NAMALWA (cell line): ENCODE measurements at places on chromosomes 6 and 20.

DNA sequence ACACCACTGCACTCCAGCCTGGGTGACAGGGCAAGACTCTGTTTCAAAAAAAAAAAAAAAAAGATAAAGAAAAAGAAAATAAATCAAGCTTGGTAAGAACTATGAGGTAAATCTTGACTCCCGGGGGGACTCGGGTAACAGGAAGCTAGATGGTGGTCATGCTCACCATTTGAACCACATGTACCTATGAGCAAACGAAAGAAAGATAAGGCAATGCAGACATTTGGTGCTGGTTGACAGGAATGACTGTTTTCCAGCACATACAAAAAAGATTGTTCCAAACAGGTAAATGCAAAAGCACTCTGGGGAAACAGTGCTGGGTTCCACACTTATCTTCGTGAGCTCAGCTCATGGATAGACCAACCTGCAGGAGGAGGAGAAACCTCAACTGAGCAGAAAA, 22.8 kb upstream of the PTPN1 start:
- DNase-seq = no peak

GRCh38 chr6:147142684-147143245, 61.5 kb upstream of the STXBP5 start:
- no peak for DNase-seq

DNA sequence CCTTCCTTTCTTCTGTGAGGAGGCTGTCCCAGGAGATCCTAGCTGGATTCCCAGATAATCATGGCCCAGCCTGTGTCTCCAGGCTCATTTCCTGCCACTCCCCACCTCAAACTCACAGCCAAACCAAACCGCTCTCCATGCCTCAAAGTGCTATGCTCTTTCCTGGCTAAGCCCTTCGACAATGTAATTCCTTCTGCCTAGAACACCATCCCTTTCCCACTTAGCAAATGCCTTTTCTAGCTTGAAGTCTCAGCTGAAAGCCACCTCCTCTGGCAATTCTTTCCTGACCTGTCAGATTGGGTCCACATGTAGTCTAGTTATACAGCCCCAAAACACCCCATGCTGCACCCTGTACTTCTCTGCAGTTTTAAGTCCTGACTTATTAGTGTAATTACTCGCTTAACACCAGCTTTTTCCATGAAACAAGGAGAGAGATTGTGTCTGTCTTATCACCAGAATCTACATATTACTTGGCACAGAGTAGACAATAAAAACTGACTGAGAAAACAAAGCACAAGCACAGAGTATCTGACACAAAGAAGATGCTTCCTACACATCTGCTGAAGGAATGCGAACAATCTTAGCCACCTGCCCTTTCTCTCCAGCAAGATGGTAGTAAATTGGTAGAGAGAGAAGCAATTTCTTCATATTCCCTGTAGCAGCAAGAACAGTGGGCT, 5.4 kb downstream of the TRIM26 start:
- no peak for DNase-seq

DNA sequence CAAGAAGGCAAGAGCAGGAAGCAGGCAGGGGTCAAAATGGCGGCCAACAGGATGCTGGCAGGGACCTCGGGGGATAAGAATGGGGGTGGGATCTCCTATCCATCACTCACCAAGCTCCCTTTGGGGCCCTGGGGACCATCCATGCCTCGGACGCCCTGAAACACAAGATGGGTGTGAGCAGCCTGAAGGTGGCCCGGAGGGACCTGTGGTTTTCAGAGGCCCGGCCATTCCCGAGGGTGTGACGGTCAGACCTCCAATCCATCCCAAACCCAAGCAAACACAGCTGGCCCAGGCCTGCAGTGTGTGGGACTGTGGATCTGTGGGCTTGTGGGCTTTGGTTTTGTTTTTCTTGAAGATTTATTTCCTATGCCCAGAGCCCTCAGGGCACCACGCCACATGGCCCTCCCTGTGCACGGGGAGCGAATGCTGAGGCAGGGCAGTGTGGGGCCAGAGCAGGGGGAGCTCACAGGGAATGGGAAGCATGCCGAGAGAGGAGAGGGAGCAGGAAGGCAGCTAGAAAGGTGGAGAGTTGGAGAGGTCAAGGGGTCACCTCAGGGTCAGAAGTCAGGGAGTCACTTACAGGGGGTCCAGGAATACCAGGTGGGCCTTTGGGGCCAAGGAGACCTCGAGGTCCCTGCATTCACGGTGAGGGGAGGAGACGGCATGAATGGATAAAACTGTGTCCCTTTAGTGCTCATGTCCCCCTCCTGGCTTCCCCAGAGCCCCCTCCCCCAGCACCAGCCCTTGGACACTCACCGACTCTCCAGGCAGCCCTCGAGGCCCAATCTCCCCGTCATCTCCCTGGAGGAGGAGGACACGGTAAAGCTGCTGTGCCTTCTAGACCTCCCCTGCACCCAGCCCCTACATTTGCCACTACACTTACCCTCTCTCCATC, 14.5 kb downstream of the COL11A2 start:
- DNase-seq = no peak

- peak; percentile 72 for DNase-seq
These were observed 1.4 kb downstream of the AKIRIN2 start for GRCh38 chr6:87700397-87701343.

DNA sequence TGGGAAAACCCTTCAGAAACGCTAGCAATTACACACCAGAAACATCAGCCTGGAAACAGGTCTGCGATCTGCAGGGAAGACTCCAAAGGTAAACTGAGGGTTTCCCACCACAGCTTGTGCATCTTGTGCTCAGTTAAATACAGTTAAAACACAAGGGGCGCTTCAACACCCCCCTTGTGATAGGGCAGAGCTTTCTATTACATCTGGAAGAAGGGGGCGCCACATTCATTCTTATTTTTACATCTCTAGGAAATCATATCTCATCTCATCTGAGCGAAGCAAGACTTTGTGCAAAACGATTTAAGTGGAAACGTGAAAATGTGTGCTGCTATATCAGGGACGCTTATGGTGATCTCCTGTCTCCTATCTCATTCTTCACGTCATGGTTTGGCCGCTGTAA, 58.5 kb downstream of the PRND start:
- DNase-seq = peak; percentile 30

DNA sequence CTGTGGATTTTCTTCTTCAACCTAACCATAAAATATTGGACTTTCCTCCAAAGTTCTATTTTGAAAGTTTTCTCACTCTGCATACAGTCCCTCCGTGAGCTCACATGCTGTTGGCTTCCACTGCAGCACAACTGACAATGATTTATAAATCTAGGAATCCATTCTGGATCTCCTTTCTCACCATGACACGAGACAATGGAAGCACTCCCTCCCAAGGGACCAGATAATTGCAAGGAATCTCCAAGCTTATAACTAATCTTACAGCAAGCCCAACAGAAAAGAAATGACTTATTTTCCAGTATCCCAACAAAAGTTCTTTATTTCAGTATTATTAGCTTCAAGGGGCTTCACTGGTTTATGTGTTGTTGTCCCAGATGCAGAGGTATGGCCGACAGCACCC, 729.0 kb downstream of the RFPL4B start:
- DNase-seq = no peak

- no peak for DNase-seq
These were observed 166.1 kb downstream of the CD83 start for GRCh38 chr6:14283600-14284235.

- no peak for DNase-seq
These were observed 11.6 kb downstream of the SPACA1 start for GRCh38 chr6:88059191-88059590.

DNA sequence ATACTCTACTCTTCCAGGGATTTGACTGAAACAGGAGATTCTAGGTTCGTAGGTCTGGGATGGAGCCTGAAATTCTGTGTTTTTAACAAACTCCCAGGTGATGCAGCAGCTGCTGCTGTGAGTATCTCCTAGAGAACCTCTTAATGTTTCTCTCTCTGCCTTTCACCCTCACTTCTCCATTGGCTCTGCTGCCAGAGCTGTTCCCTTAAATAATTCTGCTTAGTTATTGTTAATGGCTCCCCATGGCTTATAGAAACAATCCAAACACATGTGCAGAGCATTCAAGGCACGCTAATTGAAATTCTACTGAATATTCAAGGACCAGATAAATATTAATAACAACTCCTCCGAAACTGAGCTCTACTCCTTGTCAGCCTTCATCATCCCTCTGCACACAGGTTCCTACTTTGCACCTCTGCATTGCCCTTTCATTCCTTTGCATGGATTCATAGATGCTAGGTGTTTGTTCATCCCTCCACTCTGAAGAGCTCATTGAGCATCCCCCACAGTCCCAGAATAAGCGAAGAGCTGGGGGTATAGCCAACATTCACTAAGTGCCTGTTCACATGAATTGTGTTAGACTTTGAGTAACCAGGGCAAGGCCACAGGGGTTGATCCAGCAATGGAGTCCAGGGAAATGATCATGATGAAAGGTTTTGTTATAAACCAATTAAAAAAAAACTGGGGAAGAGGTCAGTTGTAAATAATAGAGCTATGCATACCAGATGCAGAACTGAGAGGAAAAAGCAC, 488.4 kb upstream of the JAG1 start:
- no peak for DNase-seq

DNA sequence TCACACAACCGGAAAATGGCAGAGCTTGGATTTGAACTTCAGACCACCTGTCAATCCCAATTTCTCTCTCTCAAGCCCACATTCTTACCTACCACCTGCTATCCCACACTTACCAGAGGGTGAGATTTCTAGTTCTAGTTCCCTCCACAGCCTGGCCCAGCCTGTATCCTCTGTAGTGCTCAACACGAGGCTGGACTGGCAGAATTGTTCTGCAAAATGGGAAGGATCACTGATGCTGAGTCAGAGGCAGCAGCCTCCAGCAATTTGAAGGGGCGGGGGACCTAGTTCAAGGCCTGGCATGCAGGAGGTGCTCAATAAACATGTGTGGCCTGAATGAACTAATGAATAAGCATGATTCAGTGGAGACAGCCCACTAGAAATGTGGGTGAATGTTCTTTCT, 53.6 kb upstream of the TTPAL start:
- DNase-seq = no peak

- no peak for DNase-seq
These were observed 19.8 kb downstream of the SH3BGRL2 start for GRCh38 chr6:79650950-79651349.

DNA sequence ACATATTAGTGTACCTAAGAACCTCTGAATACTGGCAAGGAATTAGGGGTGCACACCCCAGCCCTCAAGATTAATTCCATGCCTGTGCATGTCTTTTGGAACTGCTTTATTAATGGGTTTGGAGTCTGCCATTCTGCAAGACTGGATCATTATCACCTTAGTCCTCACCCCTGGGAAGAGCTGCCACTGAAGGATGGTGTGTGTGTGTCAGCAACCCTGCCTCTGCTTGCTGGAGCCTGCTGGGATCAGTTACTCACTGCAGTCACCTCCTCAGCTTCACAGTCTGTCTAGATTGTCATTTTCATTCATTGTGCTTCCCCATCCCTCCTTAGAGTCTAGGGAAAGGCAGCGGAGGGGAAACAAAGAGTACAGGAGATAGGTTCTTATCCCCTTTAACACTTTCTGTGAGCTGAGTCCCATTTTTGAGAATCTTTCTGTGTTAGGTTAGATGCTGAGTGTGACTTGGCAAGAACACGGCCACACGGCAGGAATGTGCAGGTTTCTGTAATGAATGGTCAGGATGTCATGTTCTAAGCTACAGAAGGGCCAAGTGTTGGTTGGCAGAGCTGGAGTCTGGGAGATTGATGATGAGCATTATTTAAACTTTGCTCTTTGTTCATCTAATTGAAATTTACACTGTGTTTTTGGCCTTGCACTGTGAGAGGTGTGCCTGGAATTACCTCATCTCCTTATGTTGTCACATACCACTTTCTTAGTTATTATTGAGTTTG, 21.1 kb downstream of the GHRH start:
- DNase-seq = no peak

- peak; percentile 44 for DNase-seq
These were observed 323.2 kb downstream of the ADGRB3 start for GRCh38 chr6:68958327-68958726.

DNA sequence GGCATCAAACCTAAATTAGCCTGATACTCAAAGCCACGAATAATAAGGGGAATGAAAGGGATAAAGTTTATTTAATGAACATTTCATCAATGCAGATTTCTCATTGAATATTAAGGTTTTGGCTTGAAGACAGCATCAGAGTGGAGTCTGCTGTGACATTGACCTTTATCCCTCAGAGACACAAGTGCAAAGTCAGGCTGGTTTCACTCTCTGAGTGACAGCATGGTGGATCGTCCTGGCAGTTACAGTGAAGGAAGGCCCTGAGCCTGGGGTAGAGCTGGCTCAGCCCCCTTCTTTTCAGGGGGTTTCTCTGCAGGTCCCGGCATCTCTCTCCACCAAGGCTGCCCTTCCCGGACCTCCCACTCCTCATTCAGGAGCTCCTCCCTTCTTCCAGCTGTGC, 503.1 kb downstream of the PREX1 start:
- no peak for DNase-seq

- DNase-seq = no peak
These were observed 12.7 kb upstream of the IFNGR1 start for GRCh38 chr6:137231895-137232294.

DNA sequence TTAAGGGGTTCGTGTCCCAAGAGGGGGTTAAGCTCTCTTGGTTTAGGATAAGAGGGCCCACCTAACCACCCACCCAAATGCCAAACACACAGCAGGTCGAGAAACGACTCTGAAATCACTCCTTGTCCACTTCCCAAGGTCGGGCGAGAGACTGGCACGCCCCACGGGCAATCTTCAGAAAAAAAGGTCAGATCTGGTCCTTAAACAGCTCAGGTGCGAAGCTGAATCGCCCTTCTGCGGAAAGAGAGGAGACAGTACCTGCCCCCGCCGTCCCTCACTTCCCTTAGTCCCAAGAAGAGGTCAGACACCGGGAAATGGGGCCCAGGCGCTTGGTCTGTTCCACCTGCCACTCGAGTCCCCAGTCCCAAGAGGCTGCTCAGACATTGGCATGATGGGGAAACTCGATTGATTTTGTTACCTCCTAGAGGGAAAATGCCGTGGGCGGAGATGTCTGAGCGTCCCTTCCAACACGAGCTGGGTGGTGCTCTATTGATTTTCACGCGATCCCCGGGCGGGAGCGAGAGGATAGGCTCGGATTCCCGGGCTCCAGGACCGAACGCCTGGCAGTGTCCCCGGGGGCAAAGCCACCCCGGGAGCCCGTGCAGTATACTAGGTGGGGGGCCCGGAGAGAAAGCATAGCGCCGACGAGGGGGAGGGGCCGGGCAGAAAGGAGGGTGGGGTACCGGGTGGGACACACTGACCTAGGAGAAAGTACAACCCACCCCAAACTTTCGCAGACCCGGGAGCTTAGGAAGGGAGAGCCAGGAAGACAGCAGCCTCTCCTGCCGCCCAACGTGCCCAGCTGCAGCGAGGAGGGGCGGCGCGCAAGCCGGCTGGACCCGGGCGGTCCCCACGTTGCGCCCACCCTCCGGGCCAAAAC, 1.1 kb upstream of the SAMD5 start:
- no peak for DNase-seq

GRCh38 chr6:1687402-1687801, 77.7 kb downstream of the FOXC1 start:
- DNase-seq = no peak

- DNase-seq = no peak
These were observed 14.2 kb downstream of the KATNA1 start for GRCh38 chr6:149634315-149634714.
